ENCODE measurements at places on chromosomes 16 and 17.

DNA sequence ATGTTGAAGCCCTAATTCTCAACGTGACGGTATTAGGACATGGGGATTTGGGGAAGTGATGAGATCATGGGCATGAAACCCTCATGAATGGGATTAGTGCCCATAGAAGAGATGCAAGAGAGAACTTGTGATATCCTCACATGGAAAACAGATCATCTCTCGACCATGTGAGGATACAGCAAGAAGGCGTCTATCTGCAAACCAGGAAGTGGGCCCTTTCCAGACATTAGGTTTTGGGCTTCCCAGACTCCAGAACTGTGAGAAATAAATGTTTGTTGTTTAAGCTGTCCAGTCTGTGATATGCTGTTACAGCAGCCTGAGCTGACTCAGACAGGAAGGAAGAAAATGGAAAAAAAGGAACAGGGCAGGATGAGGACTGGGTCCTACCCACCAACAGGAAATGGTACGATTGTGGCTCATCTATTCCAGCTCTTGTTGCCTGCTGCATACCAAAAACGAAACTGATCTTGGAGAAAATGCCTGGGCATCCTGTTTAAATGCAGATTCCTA is 21.9 kb upstream of the SSTR2 start:
- no peak for DNase-seq

DNA sequence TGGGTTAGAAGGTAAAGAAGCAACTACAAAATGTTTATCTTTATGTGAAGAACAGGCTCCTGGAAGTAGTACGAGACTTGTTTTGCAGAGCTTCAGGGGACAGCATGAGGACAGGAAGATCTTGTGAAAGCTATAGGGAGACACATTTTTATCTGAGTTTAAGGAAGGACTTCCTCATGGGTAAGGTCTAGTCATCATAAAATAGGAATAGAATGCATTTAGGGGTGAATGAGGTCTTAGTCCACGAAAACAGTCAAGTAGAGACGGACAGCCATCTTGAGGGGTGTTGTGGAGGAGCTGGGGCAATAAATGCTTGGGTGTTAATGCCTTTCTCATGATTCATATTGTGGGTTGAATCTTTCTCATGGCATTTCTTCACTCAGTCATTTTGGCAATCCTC is 24.3 kb downstream of the KCNJ16 start:
- no peak for DNase-seq

- DNase-seq = no peak
These were observed 45.5 kb downstream of the KATNIP start for GRCh38 chr16:27595475-27595874.

DNA sequence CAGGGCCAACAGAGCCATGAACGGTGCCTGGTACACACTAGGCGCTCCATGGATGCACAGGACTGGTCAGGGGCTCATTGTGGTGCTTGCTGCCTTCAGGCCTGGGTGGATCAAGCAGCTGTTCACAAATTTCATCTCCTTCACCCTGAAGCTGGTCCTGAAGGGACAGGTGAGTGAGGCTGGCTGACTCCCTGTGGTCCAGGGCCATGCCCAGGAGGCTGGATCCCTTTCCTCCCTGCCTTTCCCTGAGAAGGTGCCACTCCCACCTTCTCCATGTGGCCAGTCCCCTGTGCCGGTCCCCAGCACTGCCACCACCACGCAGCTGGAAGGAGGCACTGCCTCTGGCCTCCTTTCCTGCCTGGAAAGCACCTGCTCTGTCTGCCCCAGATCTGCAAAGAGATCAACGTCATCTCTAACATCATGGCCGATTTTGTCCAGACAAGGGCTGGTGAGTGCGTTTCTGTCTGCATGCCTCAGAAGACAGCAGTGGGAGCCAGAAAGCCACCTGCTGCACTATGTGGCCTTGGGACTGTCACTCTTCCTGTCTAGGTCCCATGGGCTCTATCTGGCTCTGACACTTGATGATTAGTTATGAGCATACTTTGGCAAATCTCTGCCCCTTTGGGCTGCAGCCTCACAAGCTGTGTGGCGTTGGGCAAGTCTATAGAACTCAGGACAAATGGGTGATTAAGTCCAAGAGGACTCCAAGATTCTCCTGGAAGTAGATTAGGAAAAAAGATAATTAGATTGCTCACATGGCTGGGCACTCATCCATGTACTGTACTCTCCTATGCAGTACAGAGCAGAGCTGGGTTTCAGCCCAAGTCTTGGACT is 9.4 kb downstream of the CETP start:
- DNase-seq = no peak

Data from occipital lobe (tissue), 3 donors.